Activated T-helper 1 cell treated with anti-CD3 and anti-CD28 coated beads, Interleukin-12 subunit alpha, Interleukin-12 subunit beta, Interleukin-2, Interleukin-4 antibody, amounts not matched to agents 30 ng/mL and 10 ng/mL and 1 ng/mL, durations not matched to agents 14 hours and 24 hours and 36 hours (primary cell): ENCODE measurements at places on chromosomes 5 and 9.

DNA sequence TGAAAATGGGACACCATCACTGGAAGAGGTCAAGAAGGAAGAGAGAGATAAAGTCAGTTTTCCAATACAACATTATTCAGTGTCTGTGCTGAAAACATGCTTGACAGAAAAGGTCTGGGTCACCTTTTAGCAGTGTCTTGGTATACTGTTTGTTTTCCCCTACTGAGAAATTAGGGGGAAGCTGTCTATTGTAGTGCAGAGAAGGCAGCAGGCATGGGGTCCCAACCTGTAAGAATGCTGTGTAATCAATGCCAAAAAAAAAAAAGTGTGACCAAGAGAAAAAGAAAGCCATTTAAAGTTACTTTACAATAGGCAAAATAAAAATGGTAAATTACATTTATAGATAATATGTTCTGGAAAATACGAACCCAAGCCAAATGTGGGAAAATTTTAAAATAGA lies 139.3 kb downstream of the RAB3C start:
- DNase-seq, result no peak

- DNase-seq, result no peak
Observed at GRCh38 chr9:119861842-119862241, 492.6 kb upstream of the BRINP1 start.

GRCh38 chr9:21782205-21782604 lies 20.2 kb upstream of the MTAP start:
- DNase-seq, result no peak

DNA sequence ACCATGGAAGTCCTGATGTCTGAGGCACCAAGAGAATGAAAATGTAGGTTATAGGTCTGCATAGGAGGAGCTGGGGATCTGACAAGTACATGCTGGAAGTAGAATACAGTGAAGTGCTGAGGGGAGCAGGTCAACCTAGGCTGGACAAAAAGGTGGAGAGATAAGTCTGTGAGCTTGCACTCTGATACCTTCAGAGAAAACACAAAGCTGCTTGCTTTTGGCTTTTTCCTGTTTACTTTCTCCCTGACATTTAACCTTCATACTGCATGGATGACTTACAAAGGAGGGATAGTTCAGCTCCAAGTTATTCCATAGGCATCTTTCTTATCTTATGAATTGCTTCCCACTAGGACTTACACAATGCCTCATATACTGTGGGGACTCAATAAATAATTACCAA lies 256.7 kb upstream of the NREP start:
- no peak for DNase-seq

DNA sequence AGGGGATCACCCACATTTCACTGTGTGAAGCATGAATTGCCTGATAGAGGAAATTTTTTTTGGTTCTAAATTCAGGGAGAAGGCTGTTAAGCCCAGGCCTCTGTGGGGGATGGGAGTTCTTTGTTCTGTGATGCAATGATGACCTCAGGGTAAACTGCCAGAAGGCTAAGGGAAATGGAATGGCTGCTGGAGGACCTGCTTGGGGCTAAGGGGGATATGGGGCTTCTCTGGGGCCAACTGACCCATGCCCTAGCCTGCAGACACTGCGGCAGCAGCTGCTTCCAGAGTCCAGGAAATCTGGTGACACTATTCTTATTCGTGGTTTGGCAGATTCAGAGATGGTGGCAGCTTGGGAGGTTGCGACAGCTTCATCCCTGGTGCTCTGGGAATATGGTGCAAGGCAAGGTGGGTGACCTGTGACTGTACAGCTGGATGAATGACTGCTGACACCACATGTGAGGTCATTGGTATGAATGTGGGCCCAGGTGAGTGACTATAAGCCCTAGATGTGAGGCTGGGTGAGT lies 30.3 kb downstream of the VCP start:
- DNase-seq, result no peak

DNA sequence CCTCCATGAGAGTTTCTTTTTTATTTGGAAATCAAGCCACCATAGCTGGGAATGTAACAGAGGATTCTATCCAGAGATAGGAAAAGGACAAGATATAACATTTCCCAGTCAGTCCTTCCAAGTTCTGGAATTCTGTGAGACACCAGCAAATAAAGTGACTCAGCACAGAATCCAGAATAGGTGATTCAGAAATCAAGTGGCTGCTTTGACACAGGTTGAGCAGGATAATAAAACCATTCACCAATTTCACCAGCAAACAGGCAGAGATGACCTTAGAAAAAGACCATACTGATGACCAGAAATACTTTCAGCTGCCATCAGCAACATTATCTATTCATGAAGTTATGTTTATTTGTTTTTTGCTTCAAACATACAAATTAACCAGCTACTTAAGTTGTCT lies 491.5 kb upstream of the TUSC1 start:
- no peak for DNase-seq

DNA sequence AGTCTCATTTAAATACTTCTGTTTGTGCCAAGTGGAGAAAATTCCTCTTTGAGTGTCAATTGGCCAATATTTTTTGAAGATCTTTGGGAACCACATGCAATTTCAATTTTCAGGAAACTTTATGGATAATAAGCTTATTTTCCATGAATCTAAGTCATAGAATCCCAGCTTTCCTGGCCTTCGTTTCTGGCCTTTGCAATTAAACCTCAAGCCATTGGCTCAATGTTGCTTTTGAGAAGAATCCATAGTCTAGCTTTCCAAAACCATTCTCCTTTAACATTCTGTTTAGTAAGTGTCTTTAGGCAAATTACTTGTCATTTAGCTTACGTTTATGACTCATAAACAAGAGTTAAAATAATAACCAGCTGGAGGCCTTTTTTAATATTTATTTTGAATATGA lies 145.0 kb upstream of the FTMT start:
- DNase-seq, result no peak

- no peak for DNase-seq
Observed at GRCh38 chr9:35470340-35470739, 19.6 kb upstream of the RUSC2 start.

GRCh38 chr9:99265691-99266090 lies 43.6 kb downstream of the SEC61B start:
- no peak for DNase-seq

DNA sequence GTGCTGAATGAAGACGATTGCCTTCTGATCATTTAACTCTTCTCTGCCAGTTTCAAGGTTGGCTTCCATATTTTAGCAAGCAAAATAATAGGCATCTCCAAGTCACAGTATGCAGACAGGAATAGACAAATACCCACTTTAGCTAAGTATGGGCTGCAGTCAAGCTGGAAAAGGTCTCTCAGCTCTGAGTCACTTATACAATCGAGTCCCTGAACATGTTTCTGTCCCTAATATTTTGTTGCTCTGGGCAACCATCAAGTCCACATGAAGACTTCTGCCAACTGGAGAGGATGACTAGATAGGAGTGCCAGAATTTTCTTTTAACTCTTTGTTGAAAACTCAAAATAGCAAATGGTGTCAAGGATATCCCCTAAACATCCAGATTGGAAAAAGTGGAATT lies 575.3 kb downstream of the RAB3C start:
- no peak for DNase-seq

- DNase-seq, result no peak
Observed at GRCh38 chr5:100537946-100538345, 2.8 kb downstream of the FAM174A start.

- DNase-seq, result no peak
Observed at GRCh38 chr5:31465291-31465690, 66.6 kb downstream of the DROSHA start.

DNA sequence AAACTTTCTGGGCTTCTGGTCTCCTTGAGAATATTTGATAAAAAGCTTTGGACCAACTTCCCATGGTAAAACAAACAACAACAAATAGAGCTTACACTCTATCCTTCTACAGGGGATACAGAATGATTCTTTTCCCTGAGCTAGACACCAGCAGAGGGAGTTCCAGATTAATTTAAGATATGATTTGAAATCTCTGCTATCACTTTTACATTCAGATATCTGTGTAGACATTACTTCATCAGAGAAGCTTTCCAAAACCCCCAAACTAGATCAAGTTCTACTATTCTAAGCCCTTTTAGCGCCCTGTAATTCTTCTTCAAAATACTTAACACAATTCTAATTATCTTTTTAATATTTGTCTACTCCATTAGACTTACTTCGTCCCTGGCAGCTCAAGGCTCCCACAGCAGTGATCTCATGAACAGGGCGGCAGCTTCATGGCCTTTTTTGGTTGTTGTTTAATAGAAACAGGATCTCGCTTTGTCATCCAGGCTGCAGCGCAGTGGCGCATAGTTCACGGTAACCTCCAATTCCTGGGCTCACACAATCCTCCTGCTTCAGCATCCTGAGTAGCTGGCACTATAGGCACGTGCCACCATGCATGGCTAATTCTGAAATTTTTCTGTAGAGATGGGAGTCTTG lies 955 bp upstream of the GALNT12 start:
- no peak for DNase-seq

GRCh38 chr5:149795360-149795759 lies 65.2 kb downstream of the PPARGC1B start:
- no peak for DNase-seq

- DNase-seq, result peak; percentile 95
Observed at GRCh38 chr5:134370871-134371833, at the start of gene UBE2B. Gene UBE2B (plus strand): TSS chr5:134371569. CDS start chr5:134371596, 27 bp downstream.

DNA sequence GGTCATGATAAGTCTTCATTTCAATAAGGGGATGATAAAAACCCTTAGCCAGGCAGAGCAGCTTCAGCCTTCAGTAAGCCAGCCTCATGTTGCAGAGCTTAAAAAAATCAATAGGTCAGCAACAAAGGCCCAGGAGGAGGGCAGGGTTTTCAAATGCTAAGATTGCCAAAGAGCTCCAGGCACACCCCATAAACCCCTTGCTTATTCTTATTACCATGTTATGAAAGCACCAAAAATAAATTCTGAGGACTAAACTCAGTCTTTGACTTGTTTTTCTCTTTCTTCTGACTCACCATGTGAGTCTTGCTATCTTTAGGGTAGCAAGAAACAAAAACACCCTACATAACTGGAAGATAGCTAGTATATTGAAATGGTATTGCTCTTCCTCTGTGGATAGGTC lies 317.1 kb downstream of the KCTD16 start:
- DNase-seq, result no peak

- no peak for DNase-seq
Observed at GRCh38 chr9:69445251-69445650, 120.2 kb downstream of the ENTREP1 start.

GRCh38 chr5:149961957-149962409 lies 1.4 kb downstream of the SLC26A2 start:
- no peak for DNase-seq

DNA sequence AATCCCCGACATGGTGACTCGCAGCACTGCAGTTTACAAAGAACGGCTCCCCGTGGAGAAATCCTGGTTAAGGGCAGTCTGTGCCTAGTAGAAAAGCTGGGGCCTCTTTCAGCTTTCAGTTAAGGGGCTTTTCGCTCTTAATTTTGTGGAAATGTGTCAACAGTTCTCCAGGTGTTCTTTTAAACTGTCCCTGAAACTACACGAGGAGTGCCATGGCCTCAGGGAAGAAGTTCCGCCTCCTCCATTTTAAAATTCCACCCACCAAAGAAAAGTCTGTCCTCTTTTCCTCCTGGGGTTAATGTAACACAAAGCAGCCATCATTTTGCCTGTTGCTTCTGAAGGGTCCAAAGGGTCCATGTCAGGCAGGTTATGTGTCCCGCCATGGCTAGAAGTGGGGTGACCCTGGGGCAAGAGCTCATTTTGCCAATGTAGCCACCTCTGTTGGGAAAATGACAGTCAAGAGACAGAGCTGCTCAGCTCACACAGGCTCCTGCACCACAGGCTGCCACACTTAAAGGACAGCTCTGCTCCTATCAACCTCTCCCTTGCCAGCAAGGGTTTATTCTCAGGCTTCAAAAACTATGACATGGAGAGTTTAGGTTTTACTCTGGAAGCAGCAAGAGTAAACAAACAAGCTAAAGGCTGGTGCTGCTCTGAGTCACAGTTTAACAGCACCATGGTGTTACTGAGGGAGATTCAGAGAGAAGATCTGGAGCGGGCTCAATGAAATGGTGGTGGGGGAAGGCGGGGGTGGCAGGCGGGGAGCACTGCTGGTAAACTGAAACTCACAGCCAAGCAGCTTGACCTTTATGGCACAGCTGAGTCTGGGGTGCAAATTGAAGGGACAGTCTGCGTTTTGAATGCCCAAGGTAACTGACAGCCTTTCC lies 3.2 kb downstream of the WHRN start:
- DNase-seq, result no peak

DNA sequence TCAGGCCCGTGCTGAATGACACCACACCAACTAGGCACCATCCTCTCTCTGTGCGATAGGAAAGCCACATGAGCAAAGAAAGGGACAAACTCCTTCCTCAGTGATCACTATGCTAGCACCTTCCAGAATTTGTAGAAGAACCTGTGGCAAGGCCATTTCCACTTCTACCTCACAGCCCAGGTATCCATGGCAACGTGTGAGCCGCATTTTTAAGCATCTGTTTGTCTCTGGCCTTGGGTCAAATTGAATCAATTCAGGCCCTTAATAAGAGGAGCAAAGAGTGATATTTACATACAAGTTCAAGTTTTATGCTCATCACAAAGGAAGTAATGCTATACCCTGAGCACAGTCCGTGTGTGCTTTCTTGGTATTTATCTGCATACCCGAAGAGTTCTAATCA lies 179.3 kb downstream of the SLC12A2 start:
- no peak for DNase-seq

- DNase-seq, result no peak
Observed at GRCh38 chr5:98314292-98314691, 459.2 kb upstream of the RGMB start.

GRCh38 chr9:98773721-98774120 lies 22.6 kb downstream of the ANKS6 start:
- DNase-seq, result no peak

DNA sequence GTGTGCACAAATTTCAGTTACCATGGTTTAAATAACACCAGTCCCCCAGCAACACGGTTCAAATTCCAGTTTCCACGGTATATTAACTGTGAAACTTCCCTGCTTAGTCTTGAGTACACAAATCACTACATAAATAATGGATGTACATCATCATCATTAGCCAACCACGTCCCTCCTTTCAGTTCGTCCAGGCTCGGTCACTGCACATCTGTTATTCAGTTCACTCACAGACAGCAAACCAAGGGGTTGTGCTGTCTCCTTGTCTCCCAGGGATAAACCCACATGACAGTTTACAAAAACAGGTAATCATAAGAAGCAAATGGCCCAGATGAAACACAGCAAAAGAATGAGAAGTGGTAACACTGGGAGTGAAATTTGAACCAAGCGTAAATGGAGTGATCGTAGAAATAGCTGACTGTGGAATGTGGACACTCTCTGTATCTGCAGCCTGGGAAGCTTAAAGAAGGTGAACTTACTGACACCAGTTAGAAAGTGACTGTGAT lies 61.0 kb upstream of the RAD23B start:
- DNase-seq, result no peak

- no peak for DNase-seq
Observed at GRCh38 chr5:41682641-41683040, 172.2 kb upstream of the PLCXD3 start.
